ENCODE measurements at places on chromosomes 12 and 14. TPM values are rescaled to one million over a fixed set of nuclear protein-coding genes. Genes with fewer than 3 reads are reported as not detected.
A peak's percentile ranks its signal among the peaks of the same experiment; 100 is the strongest.

OVCH1 gene
- not detected for total RNA-seq

PTPRR gene
- total RNA-seq: not detected

RERG gene
- total RNA-seq: not detected

TAS2R9 gene
- total RNA-seq: not detected

RASAL1 gene
- total RNA-seq: 4.4 TPM

CCDC177 gene
- total RNA-seq: not detected

CEP128 gene
- 22.8 TPM for total RNA-seq

GLIPR1L1 gene
- total RNA-seq: not detected

KRT7 gene
- 3.5 TPM for total RNA-seq

ZFHX2 gene
- 1.2 TPM for total RNA-seq

TAS2R13 gene
- total RNA-seq: not detected

GRCh38 chr12:52442600-52443061 lies 8.5 kb upstream of the KRT75 start:
- DNase-seq: no peak

DNA sequence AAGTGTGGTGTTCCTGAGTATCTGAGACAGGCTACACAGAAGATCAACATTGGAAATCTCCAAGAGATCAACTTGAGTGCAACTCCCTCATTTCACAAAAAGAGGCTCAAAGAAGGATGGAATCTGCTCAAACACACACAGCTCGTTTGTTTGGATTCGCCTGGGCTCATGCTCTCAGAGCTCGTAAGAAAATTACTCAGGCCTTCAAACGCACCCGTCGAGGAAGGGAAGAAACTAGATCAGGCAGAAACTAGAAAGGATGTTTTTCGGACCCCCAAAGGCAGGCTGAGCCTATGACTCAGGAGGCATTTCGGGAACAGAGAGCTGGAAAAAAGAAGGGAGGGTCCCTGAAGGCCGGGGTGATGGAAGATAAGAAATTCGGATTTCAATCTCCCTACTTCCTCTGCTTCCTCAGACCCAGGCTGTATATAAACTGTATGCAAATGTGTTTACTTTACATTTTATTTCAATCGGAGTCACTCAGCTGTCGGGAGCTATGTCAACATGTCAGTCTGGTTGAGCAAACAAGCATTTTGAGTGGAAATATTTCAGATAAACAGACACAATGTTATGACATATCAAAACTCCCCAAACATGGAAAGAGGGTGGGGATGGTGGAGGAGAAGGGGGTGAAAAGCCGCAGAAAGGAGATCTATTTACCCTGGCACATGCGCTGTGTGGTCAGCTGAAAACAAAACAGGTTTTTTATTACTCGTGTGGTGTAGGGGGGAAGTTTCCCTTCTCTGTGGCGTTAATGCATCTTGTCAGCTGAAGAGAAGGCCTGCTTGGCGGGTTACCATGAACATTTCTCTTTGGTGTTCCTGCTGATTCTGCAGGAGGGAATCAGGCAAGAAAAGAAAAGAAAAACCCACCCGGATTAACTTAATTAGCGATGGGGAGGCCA lies 129.1 kb upstream of the TBX3 start:
- DNase-seq: no peak

DNA sequence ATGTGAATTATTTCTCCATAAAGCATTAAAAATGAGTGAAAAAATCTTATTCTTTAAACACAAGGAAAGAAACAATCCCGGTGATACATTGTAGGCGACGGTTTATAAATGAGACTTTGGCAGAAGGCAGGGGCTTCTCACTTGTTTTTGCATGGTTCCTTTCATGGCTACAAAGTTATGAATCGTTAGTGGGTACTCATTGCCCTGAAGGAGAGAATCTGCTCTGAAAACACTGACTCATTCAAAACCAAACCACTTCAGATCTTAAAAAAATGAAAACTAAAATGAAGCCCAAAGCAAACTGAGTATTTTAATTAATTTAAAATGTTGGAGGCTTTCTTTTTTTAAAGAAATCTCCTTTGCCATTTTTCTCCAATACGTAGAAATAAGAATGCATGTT lies 41.4 kb upstream of the AMIGO2 start:
- no peak for DNase-seq

DNA sequence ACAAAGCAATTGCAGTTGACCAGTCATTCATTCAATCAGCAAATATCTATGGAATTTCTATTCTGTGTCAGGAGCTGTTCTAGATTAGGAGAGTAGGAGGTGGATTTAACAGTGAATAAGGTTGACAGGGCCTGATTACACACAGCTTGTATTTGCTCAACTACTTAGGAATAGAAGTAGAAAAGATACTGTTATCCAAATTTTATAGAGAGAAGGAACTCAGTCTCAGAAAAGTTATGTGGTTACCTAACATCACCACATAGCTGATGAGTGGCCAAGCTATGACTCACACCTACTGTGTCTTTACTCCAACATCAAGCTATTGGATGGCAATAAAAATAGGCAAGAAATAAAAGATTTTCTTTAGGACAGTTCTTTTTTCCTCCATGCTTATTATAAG lies 374.8 kb downstream of the RMST start:
- no peak for DNase-seq

- peak; percentile 92 for DNase-seq
Observed at GRCh38 chr14:102819176-102819628, 42.0 kb downstream of the TRAF3 start.

DNA sequence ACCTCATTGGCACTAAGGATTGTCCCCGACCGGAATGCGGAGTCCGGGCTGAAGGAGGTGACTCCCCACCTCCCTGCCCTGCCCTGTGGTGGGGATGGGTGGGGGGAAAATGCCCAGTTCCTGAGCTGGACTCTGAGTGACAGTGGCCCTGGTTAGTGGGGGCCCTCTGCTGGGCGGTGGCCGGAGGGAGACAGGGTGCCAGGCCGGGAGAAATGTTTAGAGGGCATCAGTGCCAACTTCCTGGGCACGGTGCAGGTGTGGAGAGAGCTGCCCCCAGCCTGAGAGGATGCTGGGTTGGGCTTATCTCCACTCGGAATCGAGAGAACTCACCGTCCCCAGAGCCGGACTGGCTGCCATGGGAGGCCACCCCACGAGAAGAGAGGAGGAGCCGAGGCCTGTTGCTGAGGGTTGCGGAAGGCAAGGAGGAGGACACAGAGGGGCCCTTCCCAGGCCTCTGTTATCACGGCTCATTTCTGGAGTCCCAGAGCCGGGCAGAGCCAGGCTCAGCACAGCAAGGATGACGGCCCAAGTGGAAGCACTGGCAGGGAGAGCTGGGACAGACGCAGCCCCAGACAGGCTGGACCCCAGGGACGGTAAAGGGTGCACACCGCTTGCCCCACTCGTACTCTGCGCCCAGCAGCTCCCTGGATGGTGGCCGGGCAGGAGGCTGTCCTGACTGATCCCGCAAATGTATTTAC lies 156.7 kb downstream of the KIF26A start:
- no peak for DNase-seq

DNA sequence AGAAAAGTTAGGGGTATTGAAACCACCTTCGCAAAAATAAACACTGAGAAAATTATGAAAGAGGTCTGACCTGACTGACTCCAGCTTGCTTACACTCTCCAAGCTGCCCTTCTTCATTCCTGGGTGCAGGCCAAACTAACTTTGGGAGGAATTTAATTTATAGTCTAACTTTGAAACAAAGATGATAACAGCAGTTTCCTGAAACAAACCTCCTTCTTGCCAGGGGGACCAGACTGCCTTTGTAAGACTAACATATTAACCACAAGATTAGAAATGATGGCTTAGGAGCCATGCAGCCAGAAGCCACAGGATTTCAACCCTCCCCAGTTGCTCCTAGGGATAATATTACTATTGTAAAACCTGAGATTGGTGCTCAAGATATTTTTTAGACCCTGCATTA lies 13.8 kb upstream of the EEA1 start:
- no peak for DNase-seq

DNA sequence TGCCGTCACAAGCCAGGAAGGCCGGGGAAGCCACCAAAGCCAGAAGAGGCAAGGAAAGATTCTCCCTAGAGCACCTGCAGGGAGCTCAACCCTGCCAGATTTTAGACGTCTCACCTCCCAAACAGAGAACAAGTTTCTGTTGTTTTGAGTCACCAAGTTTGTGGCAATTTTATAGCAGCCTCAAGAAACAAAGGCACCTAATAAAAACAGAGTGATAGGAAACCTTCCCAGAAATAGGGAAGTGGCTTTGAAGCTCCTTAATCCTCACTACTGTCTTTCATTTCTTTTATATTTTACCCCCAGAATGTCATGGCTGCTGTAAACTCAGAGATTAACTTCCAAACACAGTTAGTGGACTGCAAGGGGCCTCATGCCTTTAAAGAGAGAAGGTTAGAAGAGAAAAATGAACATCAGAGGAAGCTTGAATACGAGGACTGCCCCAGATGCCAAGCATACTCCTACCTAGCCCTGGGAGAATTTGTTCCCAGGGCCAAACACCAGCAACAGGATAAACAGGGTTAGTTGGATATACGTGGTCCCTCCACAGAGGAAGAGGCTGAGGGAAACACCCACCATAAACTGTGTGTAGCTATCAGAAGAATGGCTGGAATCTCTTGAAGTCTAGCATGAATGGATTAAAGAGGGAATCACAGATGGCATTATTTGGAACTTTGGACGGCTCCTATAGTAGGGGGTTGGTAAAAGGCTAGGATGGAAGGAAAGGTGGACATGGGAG lies 148.3 kb downstream of the KCNA5 start:
- no peak for DNase-seq

DNA sequence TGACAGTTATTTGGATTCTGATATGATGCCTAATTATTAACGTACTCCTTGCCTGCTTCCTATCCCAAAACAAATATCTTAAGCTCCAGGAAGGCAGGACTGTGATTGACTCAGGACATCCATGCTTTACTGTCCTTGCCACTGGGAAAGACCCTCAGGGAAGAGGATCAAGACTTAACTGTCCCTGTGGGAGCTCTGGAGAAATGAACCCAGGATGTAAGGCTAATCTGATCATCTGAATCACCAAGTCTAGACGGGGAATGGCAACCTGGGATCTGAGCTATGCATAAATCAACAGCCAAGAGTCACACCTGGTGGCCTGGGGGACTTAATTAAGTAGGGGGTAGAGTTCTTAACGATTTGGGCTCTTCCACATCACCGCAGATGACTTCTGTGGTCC lies 153.2 kb upstream of the BCL2L14 start:
- no peak for DNase-seq

GRCh38 chr12:1488908-1489381 lies 105.4 kb downstream of the FBXL14 start:
- DNase-seq: peak; percentile 15

GRCh38 chr12:113591480-113591974 lies 119.9 kb upstream of the LHX5 start:
- no peak for DNase-seq

DNA sequence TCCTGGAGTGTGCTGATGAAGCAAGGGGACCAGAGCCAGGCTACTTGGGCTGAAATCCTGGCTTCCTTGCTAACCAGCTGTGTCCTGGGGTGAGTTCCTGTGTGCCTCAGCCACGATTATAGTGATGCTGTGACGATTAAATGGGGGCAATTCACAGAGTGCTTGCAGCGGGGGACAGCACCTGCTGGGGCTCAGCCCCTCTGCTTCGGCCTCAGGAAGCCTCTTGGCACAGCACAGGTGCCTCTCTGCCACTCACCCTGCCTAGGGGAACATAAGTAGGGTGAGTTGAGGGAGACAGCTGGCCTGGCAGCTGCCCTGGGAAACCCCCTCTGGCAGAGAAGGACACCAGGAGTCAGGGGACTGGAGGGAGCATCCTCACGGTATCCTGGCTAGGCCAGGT lies 9.4 kb downstream of the KRT80 start:
- DNase-seq: no peak

Data from activated CD4-positive, alpha-beta memory T cell treated with anti-CD3 and anti-CD28 coated beads for 36 hours (primary cell).